Right renal pelvis (tissue), 4 donors: ENCODE measurements at places on chromosomes 1 and 21. TPM values are rescaled to one million over a fixed set of nuclear protein-coding genes. Genes with fewer than 3 reads are reported as not detected.

DNA sequence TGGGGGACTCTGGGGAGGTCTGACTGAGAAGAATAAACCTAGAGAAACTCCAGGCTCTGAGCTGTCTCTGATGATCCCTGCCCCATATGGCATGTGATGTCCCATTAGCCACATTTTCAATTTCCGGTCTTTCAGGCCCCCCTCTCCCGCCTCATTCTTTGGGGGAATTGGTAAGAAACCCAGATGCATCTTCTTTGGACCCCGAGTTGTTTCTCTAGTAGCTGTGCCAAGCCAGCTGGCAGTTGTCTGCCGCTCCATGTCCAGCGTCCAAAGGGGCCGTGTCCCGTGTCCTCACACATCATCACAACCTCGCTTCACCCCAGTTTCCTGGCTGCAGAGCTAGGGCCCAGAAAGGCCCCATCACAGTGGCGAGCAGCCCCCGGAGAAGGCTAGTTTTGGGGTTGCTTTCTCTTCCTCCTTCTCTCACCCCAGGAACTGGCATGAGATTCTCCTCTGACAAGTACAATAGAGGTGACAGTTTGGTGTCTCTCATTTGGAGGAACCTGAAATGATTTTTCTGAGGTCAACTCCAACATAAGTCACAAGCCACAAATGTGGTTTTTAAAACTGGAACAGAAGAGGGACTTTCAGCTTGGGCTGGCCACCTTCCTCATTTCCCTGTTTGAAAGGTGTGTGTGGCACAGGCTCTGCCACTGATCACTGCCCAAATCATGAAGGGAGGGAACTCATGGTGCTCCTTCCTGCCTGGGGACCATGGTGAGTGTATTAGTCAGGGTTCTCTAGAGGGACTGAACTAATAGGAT lies 6.4 kb upstream of the GPR157 start:
- DNase-seq = no peak

- no peak for DNase-seq
Observed at GRCh38 chr1:41520951-41521752, 36.7 kb upstream of the EDN2 start.

Gene PGD
- 194 TPM for polyA plus RNA-seq

Gene ITLN2
- polyA plus RNA-seq = not detected

DNA sequence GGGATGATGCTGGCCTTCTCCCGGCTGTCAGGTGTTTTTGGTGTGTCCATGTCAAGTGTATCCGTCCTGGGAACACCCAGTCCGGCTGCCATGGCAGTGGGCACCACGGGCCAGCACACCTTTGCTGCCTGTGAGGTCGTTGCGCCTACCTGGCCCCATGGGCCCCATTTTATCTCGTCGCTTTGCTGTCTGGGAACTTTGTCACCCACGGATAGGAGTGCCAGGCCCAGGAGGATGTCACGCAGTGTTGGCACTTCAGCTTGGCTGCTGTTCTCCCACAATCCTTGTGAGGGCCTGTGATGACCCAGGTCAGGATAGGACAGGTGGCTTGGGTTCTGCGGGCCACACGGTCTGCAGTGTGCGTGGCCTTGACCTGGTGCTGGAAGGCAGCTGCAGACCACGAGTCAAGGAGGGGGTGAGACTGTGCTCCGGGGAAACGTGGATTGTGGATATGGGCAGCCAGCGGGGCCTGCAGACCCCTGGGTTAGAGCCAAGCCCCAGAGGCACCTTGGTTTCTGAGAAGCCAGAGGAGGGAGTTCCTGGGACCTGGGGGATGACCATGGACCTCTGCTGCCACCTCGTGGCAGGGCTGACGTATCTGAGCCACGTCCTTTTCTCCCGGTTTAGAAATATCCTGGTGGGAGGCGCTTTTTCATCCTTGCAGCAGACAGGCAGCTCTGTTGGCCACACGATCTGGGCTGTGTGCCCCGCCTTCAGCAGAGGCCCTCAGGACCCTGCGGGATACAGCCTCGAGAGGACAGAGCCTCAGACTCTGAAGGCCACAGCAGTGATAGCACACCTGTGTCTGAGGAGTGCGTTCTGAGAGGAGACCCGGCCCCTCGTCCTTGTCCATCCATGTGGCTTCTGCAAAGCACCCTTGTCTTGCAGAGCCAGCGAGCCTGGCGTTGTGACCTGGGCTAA lies 161.1 kb upstream of the COL6A1 start:
- DNase-seq = peak; percentile 88

GRCh38 chr1:46806196-46807020 lies 7.6 kb downstream of the CYP4B1 start:
- DNase-seq = no peak

- no peak for DNase-seq
Observed at GRCh38 chr1:36768486-36769178, 265.7 kb downstream of the GRIK3 start.

Gene LRRC53
- polyA plus RNA-seq = 0.04 TPM

GRCh38 chr1:52928015-52928404 lies 934 bp downstream of the SCP2 start:
- DNase-seq = no peak

Gene AKR1A1
- 287 TPM for polyA plus RNA-seq

Gene ESRRG
- polyA plus RNA-seq = 51.9 TPM
